Psoas muscle (tissue), 8 donors: ENCODE measurements at places on chromosomes 6 and 20.

DNA sequence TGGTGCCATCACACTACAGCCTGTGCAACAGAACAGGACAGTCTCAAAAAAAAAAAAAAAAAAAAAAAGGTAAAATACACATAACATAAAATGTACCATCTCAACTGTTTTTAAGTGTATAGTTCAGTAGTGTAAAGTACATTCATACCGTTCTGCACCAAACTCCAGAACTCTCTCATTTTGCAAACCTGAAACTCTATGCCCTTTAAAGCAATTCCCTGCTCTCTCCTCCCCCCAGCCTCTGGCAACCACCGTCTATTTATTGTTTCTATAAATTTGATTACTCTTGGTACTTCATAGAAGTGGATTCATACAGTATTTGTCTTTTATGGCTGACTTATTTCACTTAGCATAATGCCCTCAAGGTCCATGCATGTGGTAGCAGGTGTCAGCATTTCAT, 12.9 kb downstream of the RIPOR2 start:
- no peak for DNase-seq

DNA sequence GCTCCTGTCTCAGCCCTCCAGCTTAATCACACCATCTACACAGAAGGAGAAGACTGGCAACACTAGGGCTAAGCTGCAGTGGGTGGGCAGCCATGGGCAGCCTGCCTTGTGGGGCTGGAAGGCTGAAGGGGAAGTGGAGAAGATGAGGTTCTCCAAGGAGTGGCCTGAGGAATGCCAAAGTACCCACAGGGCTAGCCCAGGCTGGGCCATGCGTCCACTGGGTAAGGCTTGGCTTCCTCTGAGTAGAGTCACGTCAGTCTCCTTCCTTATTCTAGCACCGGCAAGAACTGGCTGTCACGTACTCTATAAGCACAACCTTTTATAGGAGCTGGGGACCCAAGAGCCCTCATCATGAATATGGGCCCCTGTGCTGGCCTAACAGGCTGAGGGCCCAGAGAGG, 110.6 kb upstream of the SIRPA start:
- no peak for DNase-seq

GRCh38 chr20:2742431-2742830, 49.9 kb downstream of the EBF4 start:
- DNase-seq = no peak

DNA sequence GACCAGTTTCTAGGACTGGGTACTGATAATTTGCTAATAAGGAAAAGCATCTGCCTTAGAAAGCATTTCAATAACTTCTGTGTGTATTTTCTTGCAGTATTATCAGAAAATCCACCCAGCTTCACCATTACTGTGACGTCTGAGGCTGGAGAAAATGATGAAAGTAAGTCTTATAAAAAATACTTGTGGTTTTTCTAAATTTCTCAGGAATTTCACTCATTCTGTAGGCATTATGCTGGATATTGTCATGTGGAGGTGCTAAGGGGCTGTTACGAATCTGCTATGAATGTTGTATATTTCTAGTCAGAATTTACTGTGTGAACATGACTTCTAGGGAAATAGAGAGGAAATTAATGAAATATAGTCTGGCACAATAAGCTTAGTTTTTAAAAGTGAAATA, 8.9 kb downstream of the RWDD1 start:
- no peak for DNase-seq

- no peak for DNase-seq
Measured at GRCh38 chr6:109892451-109893435, 85.4 kb upstream of the GPR6 start.

DNA sequence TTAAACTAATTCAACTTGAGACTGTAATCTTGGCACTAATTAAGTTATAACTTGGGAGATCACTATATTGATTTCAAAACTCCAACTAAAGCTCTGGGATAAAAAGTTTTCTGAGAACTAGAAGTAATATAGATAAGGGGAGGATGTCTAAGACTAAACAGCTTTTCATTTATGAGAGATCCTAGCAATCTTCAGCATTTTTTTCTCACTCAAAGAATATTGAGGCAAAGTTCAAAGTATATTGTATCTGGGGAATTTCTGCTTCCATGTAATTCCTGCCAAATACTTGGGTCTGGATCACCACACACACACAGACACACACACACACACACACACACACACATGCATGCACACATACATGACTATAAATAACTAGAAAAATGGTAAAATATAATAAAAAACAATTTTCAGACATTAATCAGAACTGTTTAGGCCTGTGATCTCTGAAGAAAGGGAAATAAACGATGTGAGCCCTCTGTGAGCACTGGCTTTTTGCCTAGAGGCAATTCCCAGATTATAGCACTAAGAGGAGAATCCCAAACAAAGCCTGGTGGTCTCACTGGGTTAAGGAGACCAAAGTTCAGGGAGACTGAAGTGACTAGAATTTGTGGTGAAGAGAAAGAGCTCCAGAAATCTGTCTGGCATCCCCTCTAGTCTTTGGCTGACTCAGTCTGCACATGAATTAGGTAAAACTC, 92.8 kb downstream of the ADAT2 start:
- no peak for DNase-seq

DNA sequence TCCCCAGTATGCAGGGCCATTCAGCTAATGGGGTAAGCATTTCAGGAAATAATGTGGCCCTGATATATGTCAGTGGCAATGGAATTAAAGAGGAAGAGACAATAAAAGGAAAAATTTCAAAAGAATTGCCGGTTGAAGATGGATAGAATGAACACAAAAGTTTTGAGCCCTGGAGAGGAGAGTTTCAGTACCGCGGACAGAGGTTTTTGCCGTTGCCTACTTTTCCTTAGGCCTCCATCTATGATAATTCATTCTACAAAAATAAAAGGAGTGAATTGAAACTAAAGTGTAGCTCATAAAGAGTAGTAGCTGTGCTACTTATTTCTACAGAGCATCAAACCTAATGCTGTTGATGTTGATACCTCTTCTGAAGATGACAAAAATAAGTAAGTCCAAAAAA, 140.7 kb downstream of the RNASET2 start:
- DNase-seq = no peak
